ENCODE measurements at places on chromosomes 1 and 21.
A peak's percentile ranks its signal among the peaks of the same experiment; 100 is the strongest.

DNA sequence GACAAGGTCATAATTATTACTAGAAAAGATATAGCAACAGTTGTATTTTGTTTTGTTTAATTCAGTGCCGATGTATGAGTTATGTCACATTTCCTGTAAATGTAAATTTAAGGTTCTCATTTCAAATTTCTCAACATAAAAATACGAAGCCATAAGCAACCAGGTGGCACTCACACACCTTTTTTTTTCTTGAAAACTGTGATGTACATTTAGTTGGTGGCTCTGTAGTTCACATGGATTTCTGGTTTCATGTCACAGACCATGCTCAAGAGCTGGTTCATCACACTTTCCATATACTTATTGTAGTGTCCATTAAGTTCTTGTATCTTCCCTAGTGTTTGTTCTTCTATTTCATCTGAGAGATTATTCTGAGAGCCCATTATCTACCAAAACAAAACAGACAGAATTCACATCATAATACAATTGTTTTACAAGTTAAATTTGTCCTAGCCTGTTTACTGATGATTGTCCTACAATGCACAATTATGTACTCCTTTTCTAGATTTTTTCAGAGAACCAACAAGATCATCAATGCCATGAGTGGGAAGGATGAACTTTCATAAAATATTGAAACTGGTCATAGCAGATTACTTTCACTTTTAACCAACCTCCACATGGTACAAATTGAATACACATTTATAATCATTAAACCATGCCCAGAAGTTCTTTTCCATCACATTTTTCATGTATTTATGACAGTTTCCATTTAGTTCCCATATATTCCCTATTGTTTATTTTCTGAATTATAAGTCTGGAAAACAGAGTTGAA lies 17.1 kb downstream of the ATP6V1G3 start:
- no peak for DNase-seq

DNA sequence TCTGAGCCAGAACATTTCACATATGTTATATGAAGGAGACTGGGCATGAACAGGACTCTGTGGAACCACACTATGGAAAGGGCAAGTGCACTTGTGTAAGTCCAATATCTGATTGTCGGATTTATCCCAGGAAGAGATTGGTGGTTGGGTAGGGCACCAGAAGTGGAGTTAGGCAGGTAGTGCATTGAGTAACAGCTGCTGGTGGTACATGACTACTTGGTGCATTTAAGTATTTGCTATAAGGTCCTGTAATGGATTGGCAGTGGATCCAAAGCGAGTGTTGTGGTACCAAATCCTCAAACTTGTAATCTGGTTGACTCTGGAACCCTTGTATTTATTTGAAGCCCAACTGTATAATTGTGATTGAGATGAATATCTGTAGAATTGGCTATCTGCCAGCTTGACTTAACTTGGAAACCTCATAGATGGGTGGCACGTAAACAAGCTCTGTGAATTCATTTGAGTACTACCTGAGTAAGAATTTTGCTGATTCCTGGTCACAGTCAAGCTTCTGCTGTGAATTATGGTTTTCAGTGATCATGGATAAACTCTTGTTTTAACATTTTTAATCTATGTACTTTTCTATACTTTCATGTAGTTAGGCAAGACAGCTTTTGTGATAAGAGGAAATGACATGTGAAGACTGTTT lies 21.1 kb downstream of the UBAP2L start:
- no peak for DNase-seq

DNA sequence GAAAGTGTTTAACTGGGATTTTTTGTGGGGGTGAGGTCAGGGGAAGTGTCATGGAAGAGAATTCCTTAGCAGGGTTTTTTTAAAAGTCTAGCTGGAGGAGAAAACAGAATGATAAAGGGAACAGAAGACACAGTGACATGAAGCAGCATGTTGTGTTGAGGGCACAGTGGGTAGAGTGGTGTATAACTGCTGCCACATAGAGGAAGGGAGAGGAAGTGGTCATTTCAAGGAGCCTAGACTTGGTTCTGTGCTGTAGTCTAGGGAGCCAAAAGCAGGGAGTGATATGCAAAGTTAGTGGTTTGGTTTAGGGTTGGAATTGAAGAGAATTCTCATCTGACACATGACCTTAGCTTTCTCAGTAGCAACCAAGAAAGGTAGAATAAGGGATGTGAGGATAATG lies 10.2 kb downstream of the EEIG2 start:
- peak; percentile 68 for DNase-seq

DNA sequence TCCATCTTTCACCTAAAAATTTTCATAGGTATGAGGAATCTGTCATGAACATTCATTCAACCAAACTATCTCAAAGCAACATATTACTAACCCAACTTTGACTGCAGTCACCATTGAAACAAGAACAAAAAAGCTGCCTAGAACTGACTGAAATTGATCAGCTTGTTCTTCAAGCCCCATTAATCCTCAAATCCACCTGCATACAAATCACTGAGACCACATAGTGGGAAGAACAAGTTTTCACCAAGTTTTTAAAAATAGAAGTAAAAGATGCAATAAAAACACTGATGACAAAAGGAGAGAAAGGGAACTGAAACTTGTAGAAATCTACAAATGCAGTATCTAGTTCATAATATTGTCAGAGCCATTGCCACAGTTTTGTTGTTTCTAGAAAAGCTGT lies 6.1 kb downstream of the SORT1 start:
- peak; percentile 56 for DNase-seq

DNA sequence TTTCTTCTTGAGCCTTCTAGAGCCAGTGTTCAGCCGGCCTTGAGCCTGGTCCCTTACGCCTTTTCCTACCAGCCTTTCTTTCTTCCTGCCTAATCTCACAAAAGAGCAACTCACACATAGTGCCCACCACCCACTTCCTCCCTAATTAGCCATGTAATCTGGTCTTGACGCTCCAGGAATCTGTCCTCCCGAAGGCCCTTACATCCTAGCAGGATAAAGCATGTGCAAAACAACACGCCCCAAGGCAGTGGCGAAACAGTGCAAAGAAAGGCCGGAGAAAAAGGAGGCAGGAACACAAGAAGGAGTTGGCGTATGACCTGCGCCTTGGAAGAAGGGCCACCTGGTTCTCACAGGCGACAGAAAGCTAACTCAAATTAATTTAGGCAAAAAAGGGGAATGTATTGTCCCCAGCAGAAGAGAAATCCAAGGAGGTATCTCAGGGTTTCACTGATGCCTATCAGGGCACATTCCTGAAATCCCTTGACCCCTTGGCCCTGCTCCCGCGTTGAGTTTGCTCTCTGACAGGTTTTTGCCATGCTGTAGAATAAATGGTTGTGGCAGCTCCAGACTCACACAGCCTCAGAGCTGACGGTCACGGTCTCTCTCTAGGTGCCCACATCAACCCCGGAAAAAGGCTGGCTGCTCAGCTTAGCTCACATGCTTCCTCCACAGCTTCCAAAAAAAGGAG lies 79.0 kb downstream of the ZNF281 start:
- DNase-seq: no peak

DNA sequence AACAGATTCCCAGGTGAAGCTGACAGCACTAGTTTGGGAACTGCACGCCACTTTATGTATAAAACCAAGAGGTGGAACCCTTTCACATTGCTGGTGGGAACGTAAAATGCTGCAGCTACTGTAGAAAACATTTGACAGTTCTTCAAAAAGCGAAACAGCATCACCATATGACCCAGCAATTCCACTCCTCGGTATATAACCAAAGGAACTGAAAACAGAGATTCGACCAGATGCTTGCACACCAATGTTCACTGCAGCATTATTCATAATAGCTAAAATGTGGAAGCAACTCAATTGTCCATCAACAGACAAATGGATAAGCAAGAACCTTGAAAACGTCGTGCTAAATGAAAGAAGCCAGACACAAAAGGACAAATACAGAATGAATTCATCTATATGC lies 17.5 kb downstream of the RSPH1 start:
- no peak for DNase-seq

GRCh38 chr1:45455162-45455561 lies 35.8 kb downstream of the TESK2 start:
- no peak for DNase-seq

DNA sequence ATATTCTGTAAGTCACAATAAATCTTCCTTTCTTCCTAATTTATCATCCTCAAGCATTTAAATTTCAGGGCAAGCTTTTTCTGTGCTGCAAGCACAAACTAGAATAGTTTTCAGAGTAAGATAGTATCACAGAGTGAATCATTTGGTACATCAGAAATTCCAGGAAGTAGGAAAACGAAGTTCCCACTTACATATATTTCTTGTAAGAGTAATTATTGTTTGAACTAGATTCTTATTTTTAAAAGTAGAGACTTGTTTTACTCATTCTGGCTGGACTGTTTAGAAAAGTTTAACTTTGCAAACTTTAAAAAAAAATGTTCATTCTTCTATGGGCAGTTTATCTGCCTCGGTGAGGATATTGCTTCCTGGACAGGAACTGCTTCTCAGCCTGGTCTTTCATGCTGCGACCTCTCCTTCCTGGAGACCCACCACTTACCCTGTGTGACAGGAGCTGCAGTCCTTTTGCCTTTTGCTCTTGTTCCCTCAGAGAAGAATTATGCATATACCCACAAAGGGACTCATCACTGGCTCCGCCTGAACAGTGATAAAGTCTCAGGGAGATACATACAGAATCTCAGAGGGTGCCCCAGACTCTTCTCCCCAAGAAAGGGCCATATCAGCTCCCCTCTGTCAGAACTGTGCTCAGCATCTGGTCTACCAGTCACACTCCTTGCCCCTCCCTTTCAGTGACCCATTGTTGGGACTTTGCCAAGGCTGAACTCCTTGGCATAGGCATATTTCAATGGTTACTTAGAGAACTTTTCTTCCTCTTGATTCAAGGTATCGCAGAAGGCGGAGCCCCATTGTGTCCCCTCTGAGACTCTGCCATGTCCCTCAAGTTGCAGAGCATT lies 102.7 kb upstream of the CD55 start:
- DNase-seq: no peak
